ENCODE measurements at places on chromosomes 7 and 10.

DNA sequence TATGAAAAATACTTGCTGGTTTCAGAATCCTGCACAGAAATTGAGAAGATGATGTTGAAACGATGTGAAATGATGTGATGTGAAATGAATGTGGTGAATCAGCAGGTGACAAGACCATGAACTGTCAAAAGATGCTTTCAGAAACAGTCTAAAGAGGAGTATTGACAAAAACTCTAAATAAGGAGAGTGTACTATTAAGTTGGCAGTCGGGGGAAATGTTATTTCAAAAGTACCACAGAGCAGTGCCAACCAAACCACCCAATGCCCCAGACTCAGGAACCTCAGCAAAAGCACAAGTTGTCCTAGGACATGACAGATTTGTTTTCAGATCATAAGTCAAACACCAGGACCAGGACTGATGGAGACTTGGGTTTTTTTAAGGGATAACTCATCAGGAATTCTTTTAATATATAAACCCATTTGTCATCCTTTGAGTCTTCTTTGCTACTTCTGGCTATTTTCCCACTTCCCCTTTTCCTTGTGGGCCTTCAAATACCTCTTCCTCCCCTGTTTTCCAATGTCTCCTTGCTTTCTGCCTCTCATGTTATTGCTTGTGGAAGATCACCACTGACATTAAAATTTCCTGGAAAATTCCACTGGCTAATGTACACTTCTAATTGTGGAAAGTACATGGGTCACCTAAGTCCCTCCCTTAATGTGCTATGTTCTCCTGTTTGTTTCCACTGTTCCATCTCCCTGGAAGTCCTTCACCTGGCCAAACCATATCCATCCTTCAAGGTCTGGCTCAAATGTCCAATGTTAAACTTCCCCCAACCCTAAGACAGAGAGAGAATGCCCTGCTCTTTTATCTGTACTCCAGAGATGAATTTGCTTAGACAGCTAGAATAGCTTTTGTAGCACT, 10.2 kb upstream of the PPP1R3C start:
- DNase-seq = no peak

DNA sequence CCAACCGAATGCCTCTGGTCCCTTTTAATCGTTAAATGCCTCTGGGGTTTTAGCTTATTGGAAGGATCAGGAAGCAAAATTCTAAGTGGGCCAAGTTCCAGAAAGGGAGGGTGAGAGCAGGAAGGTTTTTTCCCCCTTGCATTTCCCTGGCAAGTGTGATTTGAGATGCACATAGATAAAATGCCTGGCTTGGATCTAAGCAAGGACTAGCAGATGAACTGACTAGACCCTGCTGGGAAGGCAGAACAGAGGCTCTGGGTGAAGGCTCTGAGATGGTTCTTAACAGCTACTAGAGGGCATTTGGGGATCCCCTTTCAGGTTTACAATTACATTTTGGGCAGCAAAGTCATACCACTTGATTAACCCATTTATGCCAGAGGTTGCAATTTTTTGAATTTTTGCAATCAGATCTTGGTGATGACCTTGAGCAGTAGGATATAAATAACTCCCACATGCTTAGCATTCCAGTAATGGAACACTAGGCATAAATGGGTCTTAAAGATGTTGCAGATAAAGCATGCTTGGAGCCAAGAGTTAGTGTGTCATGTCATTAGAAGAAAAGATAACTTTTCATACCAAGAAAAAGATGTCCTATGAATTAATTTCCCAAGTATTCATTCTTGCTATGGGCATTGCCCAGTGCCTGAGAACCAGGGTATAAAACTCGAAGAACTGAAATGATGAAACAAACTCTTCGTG, 205.9 kb downstream of the SEC23IP start:
- no peak for DNase-seq

GRCh38 chr7:46245586-46246111, 324.6 kb upstream of the IGFBP3 start:
- DNase-seq = no peak

GRCh38 chr10:101450277-101451080, 96.5 kb downstream of the BTRC start:
- DNase-seq = no peak

DNA sequence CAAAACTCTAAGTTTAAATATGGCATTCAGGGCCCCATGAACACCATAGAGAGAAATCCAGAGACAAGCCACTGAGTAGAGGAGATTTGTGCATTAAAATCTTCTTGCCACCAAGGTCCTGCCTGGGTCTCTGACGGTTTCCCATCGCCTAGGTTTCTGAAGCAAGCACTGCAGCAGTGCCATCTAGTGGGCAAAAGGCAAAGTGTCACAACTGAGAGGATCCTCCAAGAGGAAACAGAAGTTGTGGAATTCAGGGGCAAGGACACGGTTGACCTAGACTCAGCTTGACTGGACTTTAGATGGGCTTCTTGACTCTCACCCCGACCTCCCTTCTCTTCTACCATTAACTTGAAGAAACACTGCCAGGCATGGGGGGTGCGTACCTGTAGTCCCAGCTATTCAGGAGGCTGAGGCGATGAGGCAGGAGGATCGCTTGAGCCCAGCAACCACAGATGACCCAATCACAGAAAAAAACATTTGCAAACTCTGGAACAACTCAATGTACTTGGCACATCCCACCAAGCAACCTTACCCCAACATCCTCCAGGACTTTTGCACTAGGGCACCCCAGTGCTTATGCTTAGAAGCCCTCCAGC, 604.1 kb downstream of the GALNT17 start:
- peak; percentile 11 for DNase-seq

GRCh38 chr7:122885583-122886356, 490 bp downstream of the CADPS2 start:
- no peak for DNase-seq

- DNase-seq = no peak
These were observed 371.6 kb upstream of the MKI67 start for GRCh38 chr10:128497660-128498377.

DNA sequence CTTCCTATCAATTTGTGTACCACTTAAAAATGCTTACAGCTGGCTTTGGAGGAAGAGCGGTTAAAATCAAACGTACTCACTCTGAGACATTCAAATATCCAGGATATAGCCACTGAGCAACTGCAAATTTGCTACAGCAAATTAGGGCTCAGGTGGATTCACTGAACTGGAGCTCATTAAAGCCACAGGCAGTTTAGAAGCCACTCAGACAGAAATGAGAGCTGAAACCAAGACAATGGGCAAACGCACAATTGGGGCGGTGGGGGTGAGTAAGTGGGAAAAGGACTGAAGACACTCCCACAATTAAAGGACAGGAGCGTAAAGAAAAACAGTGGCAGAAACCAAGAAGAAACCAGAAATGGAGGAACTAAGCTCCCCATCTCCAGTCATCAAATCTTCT, 20.5 kb downstream of the MPP7 start:
- DNase-seq = no peak

DNA sequence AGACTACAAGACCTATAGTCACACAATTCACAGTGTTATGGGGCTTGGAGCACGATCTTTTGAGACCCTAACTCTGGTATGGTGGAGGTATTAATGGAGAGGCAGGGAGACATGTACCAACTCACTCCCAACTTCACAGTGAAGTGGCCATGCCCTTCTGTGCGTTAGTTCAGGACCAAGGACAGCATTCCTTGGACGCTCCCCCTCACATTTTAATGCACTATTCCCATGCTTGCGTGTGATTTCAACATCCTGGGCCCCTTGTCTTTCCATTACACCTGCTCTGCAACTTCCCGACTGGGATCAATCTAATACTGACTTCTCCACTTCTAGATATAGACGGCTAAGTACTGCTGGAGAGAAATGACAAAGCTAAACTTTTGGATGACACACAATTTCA, 72.7 kb downstream of the PLCE1 start:
- DNase-seq = no peak

DNA sequence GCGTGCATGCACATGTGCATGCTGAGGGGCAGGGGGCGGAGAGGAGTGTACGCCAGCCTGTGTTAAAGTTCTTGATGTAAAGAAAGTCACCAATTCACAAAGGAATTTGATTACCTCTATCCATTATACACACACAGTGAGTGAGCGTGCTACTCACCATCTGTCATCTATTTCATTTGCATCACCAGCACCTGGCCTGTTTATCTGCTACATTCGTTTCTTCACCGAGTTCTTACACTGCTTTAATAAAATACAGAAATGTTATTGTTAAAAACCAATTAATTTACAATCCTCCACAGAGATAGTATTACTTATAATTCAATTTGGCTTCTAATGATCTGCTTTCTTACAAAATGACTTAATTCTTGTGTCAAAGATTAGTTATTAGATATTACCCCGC, 32.6 kb downstream of the NEUROD6 start:
- DNase-seq = no peak

DNA sequence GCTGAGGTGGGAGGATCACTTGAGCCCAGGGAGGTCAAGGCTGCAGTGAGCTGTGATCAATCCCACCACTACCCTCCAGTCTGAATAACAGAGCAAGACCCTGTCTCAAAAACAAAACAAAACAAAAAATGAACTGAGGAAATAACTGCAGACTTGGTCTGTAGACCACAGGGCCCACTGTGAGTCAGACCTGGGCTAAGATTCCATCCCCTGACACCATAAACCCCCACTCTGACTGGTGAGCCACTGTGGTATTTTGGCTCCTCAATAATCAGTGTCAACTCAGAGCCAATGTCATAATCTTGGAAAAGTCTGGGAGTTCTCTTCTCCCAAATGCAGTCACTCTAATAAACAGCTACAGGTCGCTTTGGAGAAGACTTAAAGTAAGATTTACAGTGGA, 24.0 kb upstream of the ERCC6 start:
- DNase-seq = no peak

DNA sequence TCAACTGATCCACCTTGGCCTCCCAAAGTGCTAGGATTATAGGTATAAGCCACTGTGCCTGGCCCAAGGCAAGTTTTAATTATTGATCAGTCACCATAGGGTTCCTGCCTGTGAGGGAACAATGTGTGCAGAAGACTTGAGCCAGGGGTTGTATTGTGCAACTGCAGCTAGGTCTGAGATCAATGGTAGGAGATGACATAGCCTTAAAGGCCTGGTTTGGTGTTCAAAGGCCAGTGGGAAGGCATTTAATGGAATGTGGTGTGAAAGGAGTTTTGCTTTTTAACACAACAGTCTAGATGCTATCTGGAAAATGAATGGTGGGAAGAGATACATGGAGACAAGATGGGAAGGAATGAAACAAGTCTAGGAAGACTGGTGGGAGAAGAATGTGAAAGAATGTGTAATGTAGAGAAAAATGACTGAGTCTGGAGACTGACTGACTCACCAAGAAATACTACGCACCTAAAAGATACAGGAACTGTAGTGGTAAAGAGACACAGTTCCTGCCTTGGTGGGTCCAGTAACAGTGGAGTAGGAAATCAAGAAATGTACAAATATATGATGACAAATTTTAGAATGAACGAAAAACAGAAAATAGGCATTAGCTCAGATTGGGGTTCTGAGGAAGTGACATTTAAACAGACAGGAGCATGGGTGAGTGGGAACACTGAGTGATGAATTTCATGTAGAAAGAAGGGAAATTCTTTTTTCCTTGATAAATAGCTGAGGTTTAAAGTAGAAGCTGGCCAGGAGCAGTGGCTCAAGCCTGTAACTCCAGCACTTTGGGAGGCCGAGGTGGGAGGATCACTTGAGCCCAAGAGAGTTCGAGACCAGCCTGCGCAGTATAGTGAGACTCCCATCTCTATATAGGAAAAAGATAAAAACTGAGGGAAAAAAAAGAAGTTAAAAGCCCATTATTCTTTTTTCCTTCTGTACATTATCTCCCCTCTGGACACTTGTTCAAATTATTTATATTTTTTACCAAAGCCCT, 9.4 kb downstream of the HNRNPF start:
- no peak for DNase-seq

DNA sequence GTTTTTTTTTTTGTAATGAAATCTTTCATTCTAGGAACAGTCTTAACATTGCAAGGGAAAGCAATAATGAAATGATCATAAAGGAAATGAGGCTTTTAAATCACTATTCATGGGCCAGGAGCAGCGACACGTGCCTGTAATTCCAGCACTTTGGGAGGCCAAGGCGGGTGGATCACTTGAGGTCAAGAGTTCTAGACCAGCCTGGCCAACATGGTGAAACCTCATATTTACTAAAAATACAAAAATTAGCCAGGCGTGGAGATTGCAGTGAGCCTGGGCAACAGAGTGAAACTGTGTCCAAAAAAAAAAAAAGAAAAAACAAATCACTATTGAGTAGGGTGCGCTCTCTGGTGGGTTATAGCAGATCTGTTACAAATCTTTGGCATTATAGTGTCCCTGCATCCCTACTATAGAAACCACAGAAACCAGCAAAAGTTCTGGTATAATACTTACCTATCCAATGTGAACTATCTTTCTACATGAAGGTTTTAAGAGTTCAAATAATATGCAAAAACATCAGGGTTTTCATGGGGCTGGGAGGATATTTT, 72.1 kb downstream of the GLI3 start:
- no peak for DNase-seq

GRCh38 chr10:10160821-10161312, 856.8 kb upstream of the CELF2 start:
- DNase-seq = no peak

- no peak for DNase-seq
These were observed 32.6 kb downstream of the CDH23 start for GRCh38 chr10:71429304-71429703.

GRCh38 chr10:69456880-69457693, 5.8 kb downstream of the TSPAN15 start:
- DNase-seq = no peak

GRCh38 chr10:130020651-130021382, 56.7 kb upstream of the EBF3 start:
- DNase-seq = no peak

DNA sequence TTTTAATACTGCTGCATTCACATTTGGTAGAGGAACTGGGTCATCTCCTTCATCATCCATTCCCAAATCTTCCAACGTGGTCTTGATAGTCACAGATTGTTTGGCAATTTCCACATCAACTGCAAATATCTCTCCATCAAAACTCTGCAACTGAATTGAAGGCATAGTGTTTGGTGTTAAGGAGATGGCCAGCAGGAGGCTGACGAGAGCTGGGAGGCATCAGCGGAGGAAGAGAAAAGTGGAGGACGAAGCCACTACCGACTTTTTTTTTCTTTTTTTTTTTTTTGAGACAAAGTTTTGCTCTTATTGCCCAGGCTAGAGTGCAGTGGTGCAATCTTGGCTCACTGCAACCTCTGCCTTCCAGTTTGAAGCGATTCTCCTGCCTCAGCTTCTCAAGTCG, 205.0 kb upstream of the KCTD7 start:
- no peak for DNase-seq

- no peak for DNase-seq
These were observed 600 bp upstream of the DBNL start for GRCh38 chr7:44043902-44044301.

Data from stimulated activated CD8-positive, alpha-beta memory T cell treated with anti-CD3 and anti-CD28 coated beads, Interleukin-7, amount 100 ng/mL, for 1 hour (primary cell).